Activated T-helper 9 cell treated with anti-CD3 and anti-CD28 coated beads, Interleukin-2, amount 50 U/mL, for 16 hours (primary cell): ENCODE measurements at places on chromosomes 3 and 15.

DNA sequence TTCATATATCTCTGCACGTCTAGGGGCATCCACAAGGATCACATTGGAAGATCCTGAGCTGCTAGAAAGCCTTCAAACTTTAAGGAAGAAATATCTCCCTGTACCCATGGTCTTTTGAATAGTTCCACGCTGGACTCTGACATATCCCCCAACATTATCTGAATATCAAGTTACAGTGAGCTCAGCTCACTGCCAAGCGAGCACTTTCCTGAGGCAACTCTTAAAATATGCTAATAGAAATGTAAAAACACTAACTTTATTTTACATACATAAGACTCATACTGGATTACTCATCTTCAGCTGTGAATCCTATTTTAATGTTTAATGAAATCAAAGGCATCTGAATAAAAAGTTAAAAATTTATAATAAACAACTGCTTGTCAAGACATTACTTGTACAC, 420.2 kb upstream of the CCDC54 start:
- DNase-seq: no peak

- DNase-seq: no peak
Observed at GRCh38 chr3:29693863-29694262, 413.0 kb downstream of the RBMS3 start.

DNA sequence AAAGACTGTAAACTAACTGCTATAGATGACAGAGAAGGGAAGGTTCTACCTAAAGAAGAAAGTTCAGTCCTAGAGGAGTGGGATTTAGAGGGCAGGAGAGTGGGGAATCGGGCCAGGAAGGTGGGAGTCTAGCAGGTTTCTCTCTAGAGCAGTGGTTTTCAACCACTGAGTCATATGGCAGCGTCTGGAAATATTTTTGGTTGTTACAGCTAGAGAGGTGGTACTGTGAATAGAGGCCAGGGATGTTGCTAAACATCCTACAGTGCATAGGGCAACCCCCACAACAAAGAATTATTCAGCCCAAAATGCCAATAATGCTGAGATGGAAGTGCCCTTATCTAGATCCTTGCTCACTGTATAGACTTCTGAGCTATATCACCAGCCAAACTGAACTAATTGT, 28.7 kb downstream of the ATP1B3 start:
- no peak for DNase-seq

- no peak for DNase-seq
Observed at GRCh38 chr3:64970634-64971033, 282.8 kb upstream of the ADAMTS9 start.

GRCh38 chr3:101878589-101878988, 29.3 kb downstream of the NFKBIZ start:
- no peak for DNase-seq

DNA sequence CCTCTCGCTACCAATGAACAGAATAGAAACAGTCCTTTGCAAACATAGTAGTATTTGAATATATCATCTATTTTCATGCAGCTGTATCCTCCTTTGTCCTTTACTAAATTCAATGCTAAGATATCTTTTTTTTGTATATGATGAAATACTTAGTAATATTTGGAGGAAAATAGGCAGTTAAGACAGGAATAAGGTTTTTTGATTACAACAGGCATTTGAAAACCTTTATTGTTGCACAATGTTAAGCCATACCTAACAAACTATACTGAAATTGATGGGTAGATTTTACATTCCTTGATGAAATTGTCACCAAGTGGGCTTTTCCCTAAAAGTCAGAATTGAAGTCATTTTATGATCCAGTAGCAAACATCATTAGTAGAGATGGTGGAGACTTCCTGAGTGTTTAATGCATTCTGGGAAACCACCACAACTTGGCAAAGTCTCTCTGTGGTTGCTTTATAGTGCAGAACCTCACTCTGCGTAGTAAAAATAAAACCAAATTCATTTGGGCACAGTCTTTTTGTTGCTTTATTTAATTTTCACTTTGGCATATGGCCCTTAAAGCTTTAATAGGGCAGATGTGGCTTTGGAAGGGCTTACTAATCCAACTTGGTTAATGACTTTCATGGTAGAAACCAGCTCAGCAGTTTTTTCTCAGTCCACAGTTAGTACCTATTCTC, 216.0 kb downstream of the DIPK2A start:
- DNase-seq: no peak

DNA sequence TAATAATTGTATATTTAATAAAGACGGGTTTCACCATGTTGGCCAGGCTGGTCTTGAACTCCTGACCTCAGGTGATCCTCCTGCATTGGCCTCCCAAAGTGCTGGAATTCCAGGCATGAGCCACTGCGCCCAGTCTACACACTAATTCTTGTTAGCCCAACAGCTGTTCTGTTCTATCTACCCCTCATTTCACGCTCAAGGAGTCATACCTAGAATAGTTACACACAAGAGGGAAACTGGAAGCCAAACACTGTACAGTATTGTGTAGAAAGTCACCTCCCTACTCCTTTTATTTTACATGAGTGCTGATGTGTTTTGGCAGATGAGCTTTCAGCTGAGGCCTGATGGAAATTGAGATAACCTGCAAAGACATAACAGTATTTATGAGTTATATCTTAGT, 13.4 kb upstream of the CTDSPL2 start:
- DNase-seq: no peak

DNA sequence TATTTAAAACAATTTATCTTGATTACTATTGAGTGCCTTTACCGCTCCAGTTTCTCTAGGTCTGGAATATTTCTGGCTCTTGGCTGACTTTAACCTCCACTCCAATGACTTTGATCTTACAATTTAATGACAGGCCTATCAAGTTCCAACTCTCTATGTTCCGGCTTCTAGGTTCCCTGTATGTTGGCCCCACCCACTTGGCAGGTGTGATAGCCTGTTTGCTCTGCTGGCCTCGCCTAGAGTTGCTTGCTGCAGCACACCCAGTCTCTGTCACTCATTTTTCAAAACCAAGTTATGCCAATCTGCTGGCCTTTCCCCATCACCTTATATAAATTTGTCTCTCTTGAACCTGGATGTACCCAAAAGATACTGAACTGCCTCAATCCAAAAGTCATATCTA, 428.0 kb downstream of the ROBO1 start:
- DNase-seq: no peak

DNA sequence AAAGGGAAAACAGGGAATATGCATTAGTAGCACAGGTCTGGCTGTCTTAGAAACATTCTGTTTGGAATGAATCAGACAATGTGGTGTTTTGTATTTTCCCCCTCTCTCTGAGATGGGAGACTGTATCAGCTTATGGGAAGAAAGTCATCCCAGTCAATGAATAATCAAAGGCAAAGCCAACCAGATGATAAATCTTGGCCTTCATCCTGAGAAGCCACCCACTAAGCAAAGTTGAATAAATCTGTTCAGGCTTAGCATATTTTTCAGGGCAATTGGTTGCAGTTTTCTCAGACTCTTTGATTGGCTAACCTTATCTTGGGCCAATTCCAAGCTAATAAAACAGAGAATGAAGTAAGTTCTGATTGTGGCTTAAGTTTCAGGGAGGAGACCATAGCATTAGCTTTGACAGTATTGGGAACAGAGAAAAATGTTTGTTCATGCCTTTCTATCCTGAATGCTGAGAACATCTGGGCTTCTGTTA, 63.6 kb upstream of the ARL8B start:
- DNase-seq: no peak

DNA sequence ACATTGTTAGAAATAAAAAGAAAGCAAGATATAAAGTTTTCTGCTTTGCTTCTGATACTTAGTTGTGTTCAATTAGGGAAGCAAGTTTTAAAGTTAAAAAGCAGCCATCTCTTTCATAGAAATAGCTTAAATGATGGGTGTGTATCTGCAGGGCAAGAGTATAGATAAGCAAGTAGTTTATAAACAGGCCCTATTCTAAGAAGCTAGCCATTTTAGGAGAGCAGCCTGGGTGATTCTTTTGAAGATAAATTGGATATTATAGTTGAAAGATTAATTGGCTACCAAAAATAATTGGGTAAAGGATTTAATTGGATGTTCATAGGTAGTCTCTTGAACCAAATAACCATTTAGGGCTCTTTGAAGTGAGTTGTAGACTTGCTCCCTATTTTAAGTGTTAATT, 5.6 kb downstream of the EIF3J start:
- DNase-seq: no peak

DNA sequence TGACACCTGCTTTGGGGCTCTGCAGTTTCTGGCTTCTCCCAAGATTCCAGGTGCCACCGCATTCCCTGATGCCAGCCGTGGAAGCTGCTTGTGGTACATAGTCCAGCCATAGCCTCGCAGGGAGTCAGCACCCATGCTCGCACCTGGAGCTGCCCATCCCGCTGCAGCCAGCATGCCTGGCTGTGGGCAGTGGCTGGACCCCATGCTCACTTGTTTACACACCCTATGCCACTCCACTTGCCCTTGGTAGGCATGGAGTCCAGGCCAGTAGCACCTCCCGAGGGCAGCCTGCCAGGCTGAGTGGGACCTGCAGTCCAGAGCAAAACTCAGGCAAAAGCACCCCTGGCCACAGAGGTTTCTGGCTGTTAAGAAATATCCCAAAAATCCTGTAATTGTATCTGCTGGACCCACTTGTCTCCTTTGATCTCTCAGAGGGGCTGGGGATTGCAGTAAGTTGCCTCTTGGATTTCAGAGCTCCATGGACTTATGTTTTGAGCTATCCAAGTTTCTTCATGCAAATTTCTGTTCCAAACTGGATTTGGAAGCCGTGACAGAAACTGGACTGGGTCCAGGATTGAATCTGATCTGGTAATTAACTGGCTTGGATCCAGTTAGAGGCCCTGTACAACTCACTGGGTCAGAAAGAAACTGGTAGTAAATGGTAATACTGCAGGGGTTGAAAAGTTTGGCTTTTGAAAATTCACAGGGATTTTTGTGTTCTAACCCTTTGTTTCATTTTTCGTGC, 149.3 kb downstream of the FMN1 start:
- no peak for DNase-seq

DNA sequence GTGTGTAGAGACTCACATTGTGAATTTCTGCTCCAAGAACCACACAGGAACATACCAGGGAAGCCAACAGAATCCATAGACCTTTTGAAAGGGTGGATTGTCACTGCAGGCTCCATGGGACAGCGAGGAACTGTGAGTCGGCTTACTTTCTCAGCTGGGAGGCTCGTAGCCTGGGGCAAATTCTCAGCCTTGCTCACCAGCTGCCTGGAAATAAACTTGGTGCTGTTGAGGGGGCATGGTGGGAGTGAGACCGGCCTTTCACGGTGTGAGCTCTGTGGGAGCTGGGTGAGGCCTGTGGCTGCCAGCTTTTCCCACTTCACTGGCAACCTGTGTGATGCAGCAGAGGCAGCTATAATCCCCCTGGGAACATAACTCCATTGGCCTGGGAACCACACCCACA, 146.6 kb upstream of the P2RY1 start:
- DNase-seq: no peak

GRCh38 chr3:111923806-111924205, 55.0 kb upstream of the ABHD10 start:
- no peak for DNase-seq

GRCh38 chr3:18376682-18377081, 48.5 kb downstream of the SATB1 start:
- no peak for DNase-seq
